ENCODE measurements at places on chromosomes 1 and 21. TPM values are rescaled to one million over a fixed set of nuclear protein-coding genes. Genes with fewer than 3 reads are reported as not detected.
A peak's percentile ranks its signal among the peaks of the same experiment; 100 is the strongest.

DNA sequence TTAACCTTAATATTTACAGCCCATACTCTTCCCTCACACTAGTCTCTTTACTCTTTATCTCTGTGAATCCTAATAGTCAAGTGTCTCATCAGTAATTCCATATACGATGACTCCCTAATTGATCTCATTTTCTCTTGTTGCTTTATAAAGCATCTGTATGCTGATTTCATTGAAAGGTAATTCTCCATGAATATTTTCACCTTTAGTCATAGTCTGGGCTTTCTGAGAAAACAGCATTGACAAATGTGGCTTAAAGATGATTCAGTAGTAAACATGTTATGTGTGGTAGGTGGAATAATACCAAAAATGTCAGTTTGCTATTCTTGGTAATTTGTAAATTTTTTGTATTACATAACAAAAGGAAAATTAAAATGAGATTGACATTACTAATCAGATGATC lies 1176.5 kb downstream of the NCAM2 start:
- no peaks in the 10 kb centered on the region for H3K4me1 ChIP-seq
- no peak overlapping the region for H3K27ac ChIP-seq
- H3K27me3 ChIP-seq, result no peaks in the 10 kb centered on the region
- DNase-seq, result no peak

- no peak for DNase-seq
- no peak overlapping the region for H3K27ac ChIP-seq
- H3K4me3 ChIP-seq, result no peak overlapping the region
- no peaks in the 10 kb centered on the region for H3K36me3 ChIP-seq
- H3K27me3 ChIP-seq, result no peaks in the 10 kb centered on the region
- H3K4me1 ChIP-seq, result no peaks in the 10 kb centered on the region
These were observed 26.2 kb downstream of the EXTL2 start for GRCh38 chr1:100868364-100868995.

- H3K27me3 ChIP-seq, result peaks cover 4% of the 10 kb centered on the region
- H3K4me3 ChIP-seq, result no peak overlapping the region
- no peak for DNase-seq
These were observed 71.0 kb downstream of the ST6GALNAC5 start for GRCh38 chr1:76938304-76938703.

- H3K4me1 ChIP-seq, result no peaks in the 10 kb centered on the region
- no peak overlapping the region for H3K4me3 ChIP-seq
- no peak for DNase-seq
- peaks cover 26% of the 10 kb centered on the region for H3K27me3 ChIP-seq
- no peaks in the 10 kb centered on the region for H3K36me3 ChIP-seq
These were observed 120.4 kb downstream of the KCNH1 start for GRCh38 chr1:211013346-211014240.

- no peaks in the 10 kb centered on the region for H3K36me3 ChIP-seq
- DNase-seq, result no peak
- H3K4me3 ChIP-seq, result no peak overlapping the region
- no peak overlapping the region for H3K27ac ChIP-seq
- no peaks in the 10 kb centered on the region for H3K27me3 ChIP-seq
- H3K4me1 ChIP-seq, result no peaks in the 10 kb centered on the region
These were observed 107.3 kb upstream of the PALMD start for GRCh38 chr1:99538618-99538956.

DNA sequence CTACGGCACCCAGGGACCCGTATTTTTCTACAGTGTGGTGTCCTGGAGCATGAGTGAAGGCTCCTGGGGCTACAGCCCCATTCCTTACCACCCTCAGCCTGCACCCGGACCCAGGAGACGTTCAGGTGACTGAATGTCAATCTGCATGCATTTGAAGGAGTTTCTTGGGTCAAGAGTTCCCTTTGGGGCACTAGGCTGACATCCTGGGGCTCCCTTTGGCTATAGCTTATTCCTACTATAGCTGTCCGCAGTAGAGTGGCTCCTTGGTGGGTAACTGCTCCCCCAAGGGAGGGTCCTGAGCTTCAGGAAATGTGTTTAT lies 19.9 kb upstream of the LRRN2 start:
- DNase-seq, result no peak
- no peak overlapping the region for H3K4me3 ChIP-seq
- no peaks in the 10 kb centered on the region for H3K36me3 ChIP-seq
- no peak overlapping the region for H3K27ac ChIP-seq
- H3K27me3 ChIP-seq, result peaks cover 15% of the 10 kb centered on the region
- peaks cover 11% of the 10 kb centered on the region for H3K4me1 ChIP-seq

DNA sequence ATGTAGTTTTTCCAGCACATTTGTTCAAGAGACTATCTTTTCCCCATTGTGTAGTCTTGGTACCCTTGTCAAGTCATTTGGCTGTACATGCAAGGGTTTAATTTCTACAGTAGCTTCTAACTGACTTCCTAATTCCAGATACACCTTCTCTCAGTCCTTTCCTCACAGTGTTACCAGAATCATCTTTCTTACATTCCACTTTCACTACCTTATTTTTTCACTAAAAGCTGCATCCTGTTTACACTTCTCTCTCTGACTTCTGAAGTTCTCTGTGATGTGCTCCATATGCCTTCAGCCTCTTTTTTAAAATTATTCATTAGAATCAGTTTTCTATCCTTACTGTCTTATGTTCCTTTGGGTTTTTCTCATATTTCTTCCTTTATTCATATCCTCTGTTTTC lies 57.1 kb upstream of the RWDD3 start:
- no peak overlapping the region for H3K4me3 ChIP-seq
- H3K27ac ChIP-seq, result no peak overlapping the region
- H3K4me1 ChIP-seq, result no peaks in the 10 kb centered on the region

- H3K4me1 ChIP-seq, result peaks cover 2% of the 10 kb centered on the region
- H3K27me3 ChIP-seq, result peaks cover 15% of the 10 kb centered on the region
- no peak overlapping the region for H3K4me3 ChIP-seq
- DNase-seq, result no peak
- no peaks in the 10 kb centered on the region for H3K36me3 ChIP-seq
These were observed 30.5 kb downstream of the SDC3 start for GRCh38 chr1:30878016-30878415.

- no peak overlapping the region for H3K4me3 ChIP-seq
- no peaks in the 10 kb centered on the region for H3K4me1 ChIP-seq
- no peaks in the 10 kb centered on the region for H3K27me3 ChIP-seq
- H3K36me3 ChIP-seq, result no peaks in the 10 kb centered on the region
- DNase-seq, result no peak
- no peak overlapping the region for H3K27ac ChIP-seq
These were observed 78.1 kb downstream of the DDR2 start for GRCh38 chr1:162710345-162710744.

- no peaks in the 10 kb centered on the region for H3K36me3 ChIP-seq
- no peak for DNase-seq
- H3K4me3 ChIP-seq, result no peak overlapping the region
- H3K4me1 ChIP-seq, result no peaks in the 10 kb centered on the region
- peaks cover 3% of the 10 kb centered on the region for H3K27me3 ChIP-seq
These were observed 5.7 kb downstream of the MT1HL1 start for GRCh38 chr1:236998546-236998945.

DNA sequence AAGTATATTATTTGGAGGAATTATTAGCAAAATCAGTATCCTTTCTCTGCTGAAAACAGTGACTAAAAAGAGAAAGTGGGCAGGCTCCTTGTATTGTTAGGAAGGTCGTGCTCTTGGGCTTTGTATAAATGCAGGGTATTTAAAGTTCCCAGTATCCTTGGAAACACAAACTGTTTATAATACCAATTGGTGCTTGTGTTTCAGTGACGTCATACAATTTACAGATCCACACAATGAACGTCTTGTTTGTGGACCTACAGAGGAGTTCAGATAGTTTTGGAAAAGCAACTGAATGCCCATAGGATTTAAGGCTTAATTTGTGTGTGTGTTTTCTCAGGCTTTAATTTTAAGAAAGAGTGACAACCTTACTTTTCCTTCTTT lies 168.2 kb downstream of the RASAL2 start:
- H3K27me3 ChIP-seq, result no peaks in the 10 kb centered on the region
- DNase-seq, result no peak
- no peak overlapping the region for H3K4me3 ChIP-seq
- H3K36me3 ChIP-seq, result no peaks in the 10 kb centered on the region

GRCh38 chr1:230049731-230050130 lies 17.3 kb upstream of the GALNT2 start:
- peaks cover 6% of the 10 kb centered on the region for H3K27me3 ChIP-seq
- H3K4me1 ChIP-seq, result peaks cover 4% of the 10 kb centered on the region
- DNase-seq, result no peak
- no peaks in the 10 kb centered on the region for H3K36me3 ChIP-seq
- H3K27ac ChIP-seq, result no peak overlapping the region
- H3K4me3 ChIP-seq, result no peak overlapping the region

GRCh38 chr1:28835237-28835650 lies 23.3 kb downstream of the OPRD1 start:
- no peaks in the 10 kb centered on the region for H3K4me1 ChIP-seq
- no peak overlapping the region for H3K4me3 ChIP-seq
- no peaks in the 10 kb centered on the region for H3K36me3 ChIP-seq
- DNase-seq, result no peak

DNA sequence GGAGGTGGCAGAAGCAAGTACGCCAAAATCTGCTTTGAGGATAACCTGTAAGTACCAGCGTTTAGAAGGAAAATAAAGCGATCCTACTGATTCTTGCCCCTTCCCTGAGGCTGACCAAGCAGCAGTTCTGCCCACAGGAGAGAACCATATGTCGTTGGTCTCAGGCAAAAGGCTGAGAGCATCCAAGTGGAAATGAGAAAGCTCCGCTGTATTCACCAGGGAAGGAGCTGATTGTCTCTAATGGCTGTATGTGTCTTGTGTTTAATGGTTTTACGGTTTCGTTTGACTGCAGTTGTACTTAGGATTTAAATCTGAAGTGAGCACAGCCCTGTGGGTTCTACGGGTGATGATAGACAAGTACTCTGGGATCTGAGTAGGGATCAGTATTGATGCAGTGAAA lies 21.9 kb downstream of the FAM3B start:
- H3K27ac ChIP-seq, result no peak overlapping the region
- no peaks in the 10 kb centered on the region for H3K4me1 ChIP-seq
- H3K27me3 ChIP-seq, result peaks cover 8% of the 10 kb centered on the region

GRCh38 chr1:212188599-212189351 lies 96.4 kb upstream of the PPP2R5A start:
- H3K4me3 ChIP-seq, result no peak overlapping the region
- H3K27ac ChIP-seq, result no peak overlapping the region
- peaks cover 24% of the 10 kb centered on the region for H3K4me1 ChIP-seq
- DNase-seq, result peak; percentile 36
- no peaks in the 10 kb centered on the region for H3K27me3 ChIP-seq

DNA sequence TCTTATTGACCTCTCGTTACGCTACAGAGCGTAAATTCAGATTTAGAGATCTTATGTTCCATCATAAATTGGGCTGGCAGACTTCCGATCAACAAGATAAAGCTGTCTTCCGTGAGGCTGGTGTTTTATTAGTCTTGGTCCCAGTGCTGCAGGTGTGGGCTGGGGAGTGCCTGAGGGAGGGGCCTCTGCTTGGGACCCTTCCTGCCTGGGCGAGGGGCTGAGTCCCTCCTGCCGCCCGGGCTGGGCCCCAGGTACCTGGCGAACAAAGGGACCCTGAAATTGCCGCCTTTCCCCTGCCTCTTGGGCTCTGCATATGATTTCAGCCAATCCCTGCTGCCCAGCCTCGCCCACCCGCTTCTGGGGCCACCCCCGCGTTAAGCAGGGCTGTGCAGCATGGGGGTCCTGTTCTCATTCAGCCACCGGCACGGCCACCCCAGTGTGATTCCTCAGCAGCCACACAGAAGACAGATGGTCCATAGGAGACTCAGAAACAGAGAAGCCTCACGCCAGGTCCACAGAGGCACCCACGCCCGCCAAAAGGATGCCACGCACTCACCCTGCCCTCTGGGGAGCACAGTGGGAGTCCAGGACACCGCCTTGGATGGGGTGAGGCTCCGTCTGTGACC lies 6.1 kb upstream of the SAMD11 start:
- H3K27ac ChIP-seq, result no peak overlapping the region
- peaks cover 43% of the 10 kb centered on the region for H3K27me3 ChIP-seq
- DNase-seq, result no peak
- H3K4me3 ChIP-seq, result no peak overlapping the region
- H3K4me1 ChIP-seq, result peaks cover 9% of the 10 kb centered on the region
- H3K36me3 ChIP-seq, result no peaks in the 10 kb centered on the region

- no peaks in the 10 kb centered on the region for H3K36me3 ChIP-seq
- H3K4me1 ChIP-seq, result no peaks in the 10 kb centered on the region
- H3K27me3 ChIP-seq, result peaks cover 17% of the 10 kb centered on the region
- H3K27ac ChIP-seq, result no peak overlapping the region
These were observed 693.7 kb downstream of the MATN1 start for GRCh38 chr1:30029677-30030076.

DNA sequence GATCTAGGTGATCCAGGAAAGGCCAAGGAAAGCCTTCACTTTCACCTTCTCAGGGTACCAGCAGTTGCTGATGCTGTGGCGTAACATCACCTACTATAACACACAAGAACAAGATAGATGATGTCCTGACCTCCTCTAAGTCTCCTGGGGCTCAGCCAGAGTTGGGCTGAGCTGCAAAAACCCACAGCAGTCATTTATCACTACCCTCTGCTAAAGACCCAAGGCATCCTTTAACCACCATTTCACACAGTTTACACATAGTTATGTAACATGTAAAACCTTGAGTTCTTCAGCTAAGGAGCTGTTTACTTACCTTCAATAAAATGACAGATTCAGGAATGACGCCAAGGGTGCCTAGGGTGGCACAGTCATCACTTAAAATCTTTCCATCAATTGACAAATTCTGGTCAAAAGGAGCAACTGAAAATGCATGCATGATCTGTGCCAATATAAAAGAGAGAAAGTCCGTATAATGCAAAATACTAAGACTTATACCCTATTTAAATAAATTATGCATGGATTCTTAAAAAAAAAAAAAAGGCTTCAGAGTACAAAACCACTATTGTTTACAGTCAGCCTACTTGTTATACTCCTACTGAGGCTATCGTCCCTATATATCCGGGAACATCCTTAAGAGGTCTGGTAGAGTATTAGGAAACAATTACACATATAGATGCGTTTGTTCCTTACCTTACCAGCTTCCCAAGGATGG lies 20.7 kb upstream of the RAP1GAP start:
- peaks cover 70% of the 10 kb centered on the region for H3K36me3 ChIP-seq
- H3K4me1 ChIP-seq, result no peaks in the 10 kb centered on the region
- H3K4me3 ChIP-seq, result no peak overlapping the region
- H3K27ac ChIP-seq, result no peak overlapping the region

DNA sequence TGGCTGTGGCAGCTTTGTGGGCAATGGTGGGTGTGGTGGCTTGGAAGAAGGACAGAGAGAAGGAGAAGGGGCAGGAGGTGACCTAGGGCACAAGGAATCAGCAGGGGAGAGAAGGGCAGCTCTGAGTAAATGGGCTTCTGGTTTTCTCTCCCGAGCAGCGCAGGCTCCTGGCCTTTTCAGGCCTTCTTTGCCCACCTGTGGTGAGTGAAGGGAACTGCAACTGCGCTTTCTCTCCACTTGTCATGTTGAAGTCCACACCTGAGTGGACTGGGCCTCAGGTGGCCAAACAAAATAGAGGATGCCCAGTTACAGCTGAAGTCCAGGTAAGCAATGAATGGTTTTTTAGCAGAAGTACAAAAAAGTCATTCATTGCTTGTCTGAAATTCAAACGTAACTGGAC lies 29.4 kb upstream of the KCNA10 start:
- DNase-seq, result no peak
- H3K27me3 ChIP-seq, result peaks cover 14% of the 10 kb centered on the region
- H3K27ac ChIP-seq, result no peak overlapping the region
- no peaks in the 10 kb centered on the region for H3K4me1 ChIP-seq
- H3K4me3 ChIP-seq, result no peak overlapping the region

Gene SLC25A34
- 1.5 TPM for total RNA-seq

Gene LCE3E
- total RNA-seq, result not detected

Gene SUSD4
- total RNA-seq, result 0.83 TPM

Gene F13B
- not detected for total RNA-seq

Gene ADCY10
- 0.05 TPM for total RNA-seq

Gene IRF6
- total RNA-seq, result 0.31 TPM

Gene PRAMEF10
- not detected for total RNA-seq

Gene TRABD2B
- not detected for total RNA-seq

Gene DCST2
- total RNA-seq, result 1.3 TPM

Gene POLR3GL
- 27.3 TPM for total RNA-seq

Gene SCMH1
- 17.7 TPM for total RNA-seq
